ENCODE measurements at places on chromosomes 5 and 9.

DNA sequence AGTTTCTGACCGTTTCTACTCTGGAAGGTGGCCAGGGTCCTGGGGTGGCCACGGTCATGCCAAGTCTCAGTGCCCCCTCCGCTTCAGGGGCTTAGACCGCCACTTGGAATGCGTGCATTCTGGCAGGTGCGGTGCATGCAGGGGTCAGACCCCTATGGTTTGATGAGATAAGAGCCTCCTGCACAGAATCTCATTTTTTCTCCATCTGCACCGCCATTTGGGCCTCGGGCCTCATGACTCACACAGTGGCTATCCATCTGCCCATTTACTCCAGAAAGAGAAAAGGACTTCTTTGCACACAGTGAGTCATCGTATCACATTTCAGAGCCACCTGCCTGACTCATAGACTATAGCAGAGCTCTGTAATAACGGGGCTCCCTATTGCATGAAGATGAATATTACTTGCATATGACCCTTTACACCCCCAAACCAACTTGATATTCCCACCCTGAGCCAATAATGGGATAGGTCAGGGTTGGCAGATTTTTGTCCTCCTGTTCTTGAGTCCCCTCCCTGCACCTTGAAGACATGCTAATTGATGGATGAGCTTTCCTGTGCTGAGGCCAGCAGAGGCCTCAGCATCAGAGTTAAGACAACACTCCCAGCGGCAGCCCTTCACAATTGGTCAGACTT is 157.4 kb downstream of the NR3C1 start:
- DNase-seq: peak; percentile 84

DNA sequence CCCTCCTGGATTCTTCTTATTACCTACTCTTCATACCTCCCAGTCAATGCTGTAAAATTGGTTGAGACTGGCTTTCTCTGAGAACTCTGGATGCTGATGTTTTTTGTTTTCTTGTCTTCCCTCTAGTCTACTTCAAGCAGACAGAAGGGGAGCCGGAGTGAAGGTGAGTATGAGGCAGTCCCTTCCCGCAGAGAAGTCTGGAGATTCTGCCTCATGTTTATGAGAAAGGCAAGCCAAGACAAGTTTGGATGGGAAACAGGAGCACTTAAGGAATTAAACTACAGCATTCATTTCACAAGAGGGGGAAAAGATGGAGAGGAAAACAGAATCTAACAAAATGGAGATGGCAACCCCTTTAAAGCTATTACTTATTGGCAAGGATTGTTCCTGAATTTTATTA is 246.1 kb downstream of the TRIM32 start:
- DNase-seq: no peak

DNA sequence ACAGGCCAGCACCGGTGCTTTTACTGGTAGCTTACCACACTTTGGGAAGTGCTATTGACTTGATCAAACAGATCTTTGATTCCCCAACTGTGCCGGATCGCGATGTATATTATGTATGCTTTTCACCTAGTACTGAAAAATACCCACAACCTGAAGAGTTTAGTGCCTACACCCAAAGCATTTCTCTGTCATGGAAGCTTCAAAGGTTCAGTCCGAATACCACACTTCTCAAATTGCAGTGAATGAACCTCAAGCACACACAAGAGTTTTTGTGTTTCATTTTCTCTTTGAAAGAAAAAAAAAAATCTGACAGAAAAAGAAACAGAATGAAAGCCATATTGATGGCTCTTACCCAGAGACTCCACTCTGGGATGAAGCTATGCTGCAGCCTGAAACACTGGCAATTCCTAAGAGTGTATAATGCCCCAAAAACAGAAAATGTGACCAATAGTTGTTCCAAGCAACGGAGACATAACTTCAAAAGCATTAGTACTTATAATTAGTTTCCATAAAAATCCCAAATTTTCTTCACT is 100.9 kb downstream of the EBF1 start:
- no peak for DNase-seq

GRCh38 chr9:108444400-108445358 is 411.1 kb downstream of the ACTL7B start:
- DNase-seq: peak; percentile 95

GRCh38 chr5:173055722-173055982 is 500 bp upstream of the CREBRF start:
- DNase-seq: no peak

DNA sequence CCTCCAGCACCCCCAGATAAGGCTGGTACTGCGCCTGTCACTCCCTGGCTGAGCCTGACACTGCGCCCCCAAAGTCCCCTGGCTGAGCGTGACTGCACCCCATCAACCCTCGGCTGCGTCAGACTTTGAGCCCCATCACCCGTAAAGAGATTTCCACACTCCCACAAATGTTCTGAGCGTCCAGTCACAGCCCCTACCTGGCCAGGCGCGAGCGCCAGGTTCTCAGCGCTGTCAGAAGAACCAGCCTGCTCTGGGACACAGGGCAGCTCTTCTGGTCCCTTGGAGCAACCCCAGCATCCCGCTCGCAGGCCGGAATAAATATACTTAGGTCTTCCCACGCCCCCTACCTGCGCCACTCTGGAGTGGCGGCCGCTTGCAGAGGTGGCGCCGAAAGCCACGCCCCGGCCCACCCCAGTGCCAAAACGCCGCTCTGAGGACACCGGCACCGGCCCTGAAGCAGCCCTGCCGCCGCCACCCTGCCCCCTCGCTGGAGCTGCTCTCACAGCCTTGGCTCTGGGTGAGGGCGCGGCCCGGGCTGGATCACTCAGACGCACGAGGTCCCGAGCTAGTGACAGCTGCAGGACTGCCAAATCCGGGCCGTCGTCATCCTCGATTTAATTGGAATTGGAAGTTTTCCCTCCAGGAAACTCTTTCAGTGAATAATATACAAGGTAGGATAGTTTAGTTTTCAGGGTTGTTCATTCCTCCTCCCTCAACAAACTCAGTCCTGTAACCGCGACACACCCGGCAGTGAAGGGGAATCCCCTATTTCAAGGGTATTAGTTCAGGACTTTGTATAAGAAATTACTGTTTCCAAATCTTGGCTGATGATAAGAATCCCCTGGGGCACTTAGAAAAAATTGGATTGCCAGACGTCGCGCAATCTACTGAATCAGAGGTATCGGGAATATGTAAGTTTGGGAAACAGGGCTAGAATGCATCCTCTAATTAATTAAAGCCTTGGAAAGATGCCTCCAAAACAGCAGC is 1.2 kb upstream of the CEMIP2 start:
- DNase-seq: peak; percentile 31

- no peak for DNase-seq
These were observed 17.5 kb downstream of the SPOCK1 start for GRCh38 chr5:137481596-137481995.

- no peak for DNase-seq
These were observed 27.6 kb upstream of the PSD2 start for GRCh38 chr5:139767960-139768359.

DNA sequence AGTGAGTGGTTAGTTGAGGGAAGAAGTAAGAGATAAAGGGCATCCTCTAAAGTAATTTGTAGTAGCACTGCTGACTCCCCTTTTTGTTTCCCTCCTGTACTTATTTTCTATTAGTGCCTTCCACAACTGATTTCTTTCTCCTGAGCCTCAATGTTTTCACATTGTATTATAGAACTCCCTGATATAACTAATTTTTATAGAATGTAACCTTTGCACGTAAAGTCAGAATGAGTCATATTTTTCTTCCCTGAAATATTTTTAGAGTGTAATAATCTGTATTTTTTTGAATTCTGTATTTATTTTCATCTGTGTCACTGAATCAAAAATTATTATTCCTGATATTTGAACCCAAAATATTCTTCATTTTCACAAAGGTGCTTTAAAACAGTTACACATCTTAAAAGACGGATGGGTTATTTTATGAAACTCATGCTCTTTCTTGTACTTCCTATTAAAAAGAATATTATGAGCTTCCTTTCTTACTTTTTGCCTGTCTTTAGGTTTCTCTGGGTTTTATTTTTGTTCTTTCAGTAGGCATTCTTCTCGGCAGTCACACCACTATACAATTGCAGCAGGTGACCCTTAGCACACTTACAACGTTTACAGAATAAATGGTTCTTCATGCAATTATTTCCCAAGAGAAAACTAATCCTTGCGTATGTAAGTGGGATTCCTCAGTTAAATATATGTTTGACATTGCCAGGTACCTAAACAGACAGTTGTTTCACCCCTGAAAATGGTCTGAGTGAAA is 30.5 kb upstream of the DMRTA1 start:
- DNase-seq: no peak

GRCh38 chr5:127006744-127007143 is 23.6 kb downstream of the MARCHF3 start:
- DNase-seq: no peak

DNA sequence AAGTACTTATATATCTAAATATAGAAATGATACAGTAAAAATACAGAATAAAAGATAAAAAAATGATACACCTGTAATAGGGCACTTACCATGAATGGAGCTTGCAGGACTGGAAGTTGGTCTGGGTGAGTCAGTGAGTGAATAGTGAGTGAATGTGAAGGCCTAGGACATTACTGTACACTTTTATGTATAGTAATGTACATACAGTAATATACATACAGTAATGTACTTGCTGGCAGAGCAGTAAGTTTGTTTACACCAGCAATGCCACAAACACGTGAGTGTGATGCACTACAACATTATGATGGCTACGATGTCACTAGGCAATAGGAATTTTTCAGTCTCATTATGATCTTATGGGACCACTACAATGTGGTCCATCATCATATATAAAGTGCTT is 34.2 kb downstream of the SUSD1 start:
- DNase-seq: no peak

DNA sequence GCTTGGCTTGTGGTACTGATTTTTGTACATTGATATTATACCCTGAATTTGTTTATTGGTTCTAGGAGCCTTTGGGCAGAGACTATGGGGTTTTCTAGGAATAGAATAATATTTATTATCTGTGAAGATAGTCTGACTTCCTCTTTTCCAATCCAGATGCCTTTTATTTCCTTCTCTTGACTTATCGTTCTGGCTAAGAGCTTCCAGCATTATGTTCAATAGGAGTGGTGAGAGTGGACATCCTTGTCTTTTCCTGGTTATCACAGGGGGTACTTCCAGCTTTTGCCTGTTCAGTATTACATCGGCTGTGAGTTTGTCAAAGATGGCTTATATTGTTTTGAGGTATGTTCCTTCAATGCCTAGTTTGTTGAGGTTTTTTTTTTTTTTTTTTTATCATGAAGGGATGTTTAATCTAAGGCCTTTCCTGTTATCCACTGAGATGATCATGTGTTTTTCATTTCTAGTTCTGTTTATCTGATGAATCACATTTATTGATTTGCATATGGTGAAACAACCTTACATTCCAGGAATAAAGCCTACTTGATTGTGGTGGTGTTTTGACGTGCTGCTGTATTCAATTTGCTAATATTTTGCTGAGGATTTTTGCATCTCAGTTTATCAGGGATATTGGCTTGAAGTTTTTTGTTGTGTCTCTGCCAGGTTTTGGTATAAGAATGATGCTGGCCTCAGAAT is 77.5 kb downstream of the CERT1 start:
- DNase-seq: peak; percentile 16

DNA sequence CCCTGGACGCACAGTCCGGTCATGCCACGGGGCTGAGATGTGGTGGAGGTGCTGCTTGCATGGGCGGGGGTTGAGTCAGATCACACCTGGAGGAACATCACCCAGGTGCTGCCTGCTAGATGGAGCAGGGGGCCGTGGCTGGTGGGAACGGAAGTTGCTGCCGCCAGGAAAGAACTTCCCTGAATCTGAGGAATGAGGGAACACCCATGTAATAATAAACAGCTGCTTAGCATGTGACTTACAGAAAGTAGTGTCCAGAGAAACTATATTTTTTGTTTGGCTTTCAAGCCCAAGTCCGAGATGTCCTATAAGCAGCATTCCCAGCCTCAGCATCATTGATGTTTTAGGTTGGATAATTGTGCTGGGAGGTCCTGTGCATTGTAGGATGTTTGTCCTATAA is 27.1 kb upstream of the FAM240B start:
- no peak for DNase-seq

- DNase-seq: no peak
These were observed 42.2 kb downstream of the COL5A1 start for GRCh38 chr9:134683714-134684374.

- peak; percentile 30 for DNase-seq
These were observed 224.5 kb downstream of the BNC2 start for GRCh38 chr9:16645970-16646369.

DNA sequence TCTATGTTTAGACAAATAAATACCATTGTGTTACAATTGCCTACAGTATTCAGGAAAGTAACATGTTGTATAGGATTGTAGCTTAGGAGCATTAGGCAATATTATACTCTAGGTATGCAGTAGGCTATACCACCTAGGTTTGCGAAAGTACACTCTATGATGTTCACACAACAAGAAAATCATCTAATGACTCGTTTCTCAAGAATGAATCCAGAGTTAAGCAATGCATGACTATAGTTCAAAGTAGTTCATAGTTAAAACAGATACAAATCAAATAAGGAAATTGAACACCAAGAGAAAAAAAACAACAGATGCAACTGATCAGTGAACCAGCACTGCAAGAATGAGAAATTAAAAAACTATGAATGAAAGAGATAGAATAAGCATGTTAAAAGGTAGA is 27.6 kb upstream of the ABLIM3 start:
- peak; percentile 39 for DNase-seq

- peak; percentile 46 for DNase-seq
These were observed 96.4 kb downstream of the RFK start for GRCh38 chr9:76297721-76298239.

DNA sequence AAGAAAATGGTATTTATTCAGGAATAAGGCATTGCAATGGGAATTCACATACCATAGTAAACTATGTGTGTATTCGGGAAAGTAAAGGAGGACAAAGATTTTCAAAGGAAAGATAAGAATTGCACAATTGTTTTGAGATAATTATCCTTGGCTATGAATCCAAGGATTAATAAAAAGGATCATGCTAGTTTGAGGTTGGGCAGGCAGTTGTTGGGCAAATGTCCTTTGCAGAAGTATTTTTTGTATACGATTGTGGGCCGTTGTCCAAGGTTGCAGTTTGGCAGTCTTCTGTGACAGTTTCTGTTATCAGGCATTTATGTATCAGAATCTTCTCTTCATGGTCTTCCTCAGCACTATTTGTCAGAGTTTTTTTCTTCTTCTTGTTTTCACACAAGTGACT is 10.6 kb upstream of the UBAP2 start:
- DNase-seq: no peak

DNA sequence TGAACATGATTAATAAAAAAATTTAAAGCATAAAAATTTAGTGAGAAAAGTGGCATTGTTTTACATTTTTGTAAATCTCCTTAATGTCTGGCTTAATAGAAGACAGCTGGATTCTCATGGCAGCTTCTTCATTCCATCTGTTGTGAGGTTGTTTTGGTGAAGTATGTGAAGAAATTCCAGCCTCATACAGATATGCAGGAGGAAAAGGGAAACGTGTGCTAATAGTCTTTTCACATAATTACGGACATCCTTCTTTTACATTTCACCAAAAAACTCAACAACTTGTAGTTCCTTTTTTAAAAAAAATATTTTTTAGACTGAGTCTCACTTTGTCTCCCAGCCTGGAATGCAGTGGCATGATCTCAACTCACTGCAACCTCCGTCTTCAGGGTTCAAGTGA is 46.9 kb downstream of the HACD4 start:
- peak; percentile 75 for DNase-seq

All from fibroblast of skin of scalp (primary cell).